ENCODE measurements at places on chromosomes 6 and 20.

DNA sequence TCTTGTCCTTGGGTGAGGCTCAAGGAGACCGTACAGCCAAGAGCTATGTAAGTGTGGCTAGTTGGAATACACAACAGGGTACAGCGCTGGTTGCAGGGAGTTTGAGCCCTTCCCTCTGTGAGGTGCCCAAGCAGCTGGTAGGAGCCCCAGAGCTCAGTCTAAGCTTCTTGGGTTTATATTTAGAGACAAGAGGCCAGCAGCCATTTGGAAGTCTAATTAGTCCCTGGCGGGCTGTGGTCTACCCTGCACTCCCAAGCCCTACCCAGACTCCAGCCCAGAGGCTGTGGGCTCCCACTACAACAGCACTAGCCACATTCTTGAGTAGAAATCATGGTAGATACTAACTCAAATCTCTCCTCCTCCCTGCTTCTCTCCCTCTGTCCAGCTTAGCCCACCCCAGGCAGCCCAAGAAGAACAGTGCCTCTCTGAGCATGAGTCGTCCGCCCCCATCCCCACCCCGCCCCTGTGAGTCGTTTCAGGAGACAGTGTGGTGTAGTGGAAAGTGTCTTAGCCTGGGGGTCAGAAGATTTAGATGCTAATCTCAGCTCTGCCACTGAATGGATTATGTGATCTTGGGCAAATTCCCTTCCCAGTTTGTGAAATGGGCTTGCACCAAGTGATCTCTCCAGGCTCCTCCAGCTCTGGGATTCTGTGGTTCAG is 37.8 kb downstream of the EIF2S2 start:
- DNase-seq = no peak

DNA sequence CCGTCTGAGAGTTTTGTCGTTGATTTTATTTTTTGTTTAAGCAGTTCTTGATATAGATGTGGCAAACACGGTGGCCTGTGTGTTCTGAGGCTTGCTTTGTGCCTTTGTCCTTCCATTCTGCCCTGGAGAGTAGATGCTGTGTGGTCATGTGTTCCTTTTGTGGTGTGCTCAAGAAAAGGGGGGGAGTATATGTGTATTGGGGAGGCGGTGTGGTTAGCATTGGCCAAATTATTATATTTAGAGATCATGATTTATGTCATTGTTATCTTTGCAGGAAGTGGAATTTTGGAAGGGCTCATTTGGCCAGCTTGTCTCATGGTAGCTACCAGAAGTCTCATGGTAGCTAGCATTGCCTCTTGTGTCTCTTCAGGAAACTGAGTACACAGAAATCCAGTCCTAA is 16.4 kb downstream of the RREB1 start:
- DNase-seq = no peak

DNA sequence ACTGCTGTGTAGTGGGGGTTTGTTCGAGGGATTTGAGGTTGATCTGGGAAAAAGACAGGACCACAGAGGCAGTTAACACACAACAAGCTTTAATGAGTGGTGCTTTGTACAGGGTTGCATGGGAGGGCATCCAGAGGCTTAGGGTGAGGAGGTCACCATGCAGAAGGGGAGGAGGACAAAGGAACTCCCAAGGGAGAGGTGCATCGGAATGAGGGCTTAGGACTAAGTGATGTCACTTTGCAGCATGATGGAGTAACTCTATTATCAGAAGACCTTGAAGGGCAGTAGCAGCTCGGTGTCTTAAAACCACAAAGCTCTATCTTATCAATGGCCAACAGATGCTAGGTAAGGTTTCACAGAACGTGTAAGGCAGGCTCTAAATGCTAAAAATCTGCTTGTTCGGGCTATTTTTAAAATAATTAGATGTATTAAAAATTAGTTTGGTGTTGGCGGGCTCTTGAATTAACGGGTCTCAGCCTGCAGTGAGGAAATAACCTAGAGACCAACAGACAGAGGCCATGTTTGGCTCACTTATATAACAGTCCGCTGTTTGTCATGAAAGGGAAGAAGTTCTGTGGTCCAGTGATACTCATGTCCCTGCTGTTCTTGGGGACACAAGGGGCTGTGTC is 37.9 kb downstream of the MAN1A1 start:
- no peak for DNase-seq

GRCh38 chr20:29874476-29875202 is 1382.8 kb upstream of the DEFB115 start:
- no peak for DNase-seq
